ENCODE measurements at places on chromosomes 12 and 14. TPM values are rescaled to one million over a fixed set of nuclear protein-coding genes. Genes with fewer than 3 reads are reported as not detected.

The CDH24 gene
- 0.69 TPM for total RNA-seq

GRCh38 chr12:92301356-92301755 lies 155.7 kb upstream of the BTG1 start:
- H3K4me3 ChIP-seq = no peak overlapping the region
- DNase-seq = no peak
- peaks cover 3% of the 10 kb centered on the region for H3K36me3 ChIP-seq
- H3K4me1 ChIP-seq = peaks cover 24% of the 10 kb centered on the region
- H3K27me3 ChIP-seq = no peaks in the 10 kb centered on the region
- no peak overlapping the region for H3K27ac ChIP-seq

DNA sequence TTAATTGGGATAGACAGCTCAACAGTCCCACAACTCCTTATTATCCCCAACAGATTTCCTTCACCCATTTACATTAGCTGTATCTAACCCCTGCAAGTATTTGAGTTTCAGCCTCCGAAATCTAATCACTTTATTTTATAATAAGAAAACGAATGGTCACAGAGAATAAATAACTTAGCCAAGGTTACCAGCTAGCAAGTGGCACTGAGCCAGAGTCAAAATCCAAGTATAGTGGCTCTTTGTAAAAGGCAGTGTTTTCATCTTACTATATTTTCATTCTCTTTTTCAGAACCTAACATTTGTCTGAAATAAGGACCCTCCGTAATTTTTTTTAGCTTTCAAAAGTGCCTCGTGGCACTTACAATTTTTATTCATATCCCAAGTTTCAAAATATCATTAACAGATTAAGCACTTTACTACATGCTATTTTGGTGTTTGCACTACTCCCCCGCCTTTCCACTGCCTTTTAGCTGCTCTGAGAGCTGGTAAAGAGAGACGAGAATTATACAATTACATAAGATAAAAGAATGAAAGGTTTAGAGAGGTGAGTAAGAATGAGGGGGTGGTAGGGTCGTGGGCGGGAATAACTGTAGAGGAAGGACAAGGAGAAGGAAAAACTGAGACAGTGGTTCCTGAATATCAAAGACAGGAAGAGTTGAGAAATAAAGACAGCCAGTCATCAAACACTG lies 3.7 kb upstream of the USP15 start:
- peak; percentile 82 for DNase-seq
- peak overlapping the region; percentile 50 for H3K4me3 ChIP-seq
- peaks cover 11% of the 10 kb centered on the region for H3K36me3 ChIP-seq
- peaks cover 37% of the 10 kb centered on the region for H3K4me1 ChIP-seq
- H3K27me3 ChIP-seq = no peaks in the 10 kb centered on the region
- H3K27ac ChIP-seq = peak overlapping the region; percentile 88

The COL2A1 gene
- total RNA-seq = 0.34 TPM

The DHH gene
- total RNA-seq = 0.14 TPM

GRCh38 chr14:30179381-30180130 lies 251.9 kb upstream of the PRKD1 start:
- H3K27me3 ChIP-seq = no peaks in the 10 kb centered on the region
- no peak for DNase-seq
- no peaks in the 10 kb centered on the region for H3K4me1 ChIP-seq
- no peak overlapping the region for H3K27ac ChIP-seq
- no peaks in the 10 kb centered on the region for H3K36me3 ChIP-seq
- H3K4me3 ChIP-seq = no peak overlapping the region

DNA sequence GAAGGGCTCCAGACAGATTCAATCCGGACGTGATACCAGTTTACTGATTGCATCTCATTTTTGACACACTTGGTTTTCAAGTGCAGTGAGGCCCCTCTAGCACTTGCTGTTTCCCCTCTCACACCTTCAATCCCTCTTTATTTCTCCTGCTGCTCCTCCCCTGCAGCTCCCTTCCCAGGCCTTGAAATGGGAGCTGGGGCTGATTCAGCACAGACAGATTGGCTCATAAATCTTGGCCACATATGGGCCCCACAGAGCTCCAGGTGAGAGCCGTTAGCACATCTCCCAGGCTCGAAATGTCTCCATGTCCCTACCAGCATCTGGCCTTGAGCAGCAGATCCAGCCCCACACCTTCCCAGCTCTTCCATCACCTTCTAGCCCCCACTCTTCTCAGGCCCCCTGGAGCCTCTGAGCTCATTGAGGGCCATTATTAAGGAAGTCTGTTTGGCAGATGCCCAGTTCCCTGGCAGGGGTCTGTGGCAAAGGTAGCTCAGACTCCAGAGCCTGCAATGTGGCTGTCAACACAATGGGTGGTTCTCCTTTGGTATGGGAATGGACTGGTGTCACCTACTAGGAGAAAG lies 220.3 kb upstream of the FKBP4 start:
- no peaks in the 10 kb centered on the region for H3K4me1 ChIP-seq
- peaks cover 8% of the 10 kb centered on the region for H3K27me3 ChIP-seq
- no peaks in the 10 kb centered on the region for H3K36me3 ChIP-seq
- H3K27ac ChIP-seq = no peak overlapping the region

The FOXG1 gene
- not detected for total RNA-seq

The SRRM4 gene
- total RNA-seq = not detected

The ARHGAP9 gene
- total RNA-seq = 128 TPM

DNA sequence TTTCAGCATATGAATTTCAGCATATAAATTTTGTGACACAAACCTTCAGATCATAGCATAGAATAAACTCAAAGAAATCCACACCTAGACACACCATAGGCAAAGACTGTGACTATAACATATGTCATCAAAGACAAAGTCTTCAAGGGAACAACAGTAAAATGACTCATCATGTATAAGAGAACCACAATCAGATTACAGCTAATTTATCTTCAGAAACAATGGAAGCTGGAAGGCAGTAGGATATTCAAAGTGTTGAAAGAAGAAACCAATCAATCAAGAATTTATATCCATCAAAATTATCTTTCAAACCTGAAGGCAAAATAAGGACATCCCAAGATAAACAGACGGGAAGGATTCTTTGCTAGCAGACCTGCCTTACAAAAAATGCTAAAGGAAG lies 29.0 kb downstream of the DLK1 start:
- no peak overlapping the region for H3K27ac ChIP-seq
- no peaks in the 10 kb centered on the region for H3K4me1 ChIP-seq
- H3K4me3 ChIP-seq = no peak overlapping the region
- H3K36me3 ChIP-seq = no peaks in the 10 kb centered on the region

The GABARAPL1 gene
- total RNA-seq = 7.5 TPM

DNA sequence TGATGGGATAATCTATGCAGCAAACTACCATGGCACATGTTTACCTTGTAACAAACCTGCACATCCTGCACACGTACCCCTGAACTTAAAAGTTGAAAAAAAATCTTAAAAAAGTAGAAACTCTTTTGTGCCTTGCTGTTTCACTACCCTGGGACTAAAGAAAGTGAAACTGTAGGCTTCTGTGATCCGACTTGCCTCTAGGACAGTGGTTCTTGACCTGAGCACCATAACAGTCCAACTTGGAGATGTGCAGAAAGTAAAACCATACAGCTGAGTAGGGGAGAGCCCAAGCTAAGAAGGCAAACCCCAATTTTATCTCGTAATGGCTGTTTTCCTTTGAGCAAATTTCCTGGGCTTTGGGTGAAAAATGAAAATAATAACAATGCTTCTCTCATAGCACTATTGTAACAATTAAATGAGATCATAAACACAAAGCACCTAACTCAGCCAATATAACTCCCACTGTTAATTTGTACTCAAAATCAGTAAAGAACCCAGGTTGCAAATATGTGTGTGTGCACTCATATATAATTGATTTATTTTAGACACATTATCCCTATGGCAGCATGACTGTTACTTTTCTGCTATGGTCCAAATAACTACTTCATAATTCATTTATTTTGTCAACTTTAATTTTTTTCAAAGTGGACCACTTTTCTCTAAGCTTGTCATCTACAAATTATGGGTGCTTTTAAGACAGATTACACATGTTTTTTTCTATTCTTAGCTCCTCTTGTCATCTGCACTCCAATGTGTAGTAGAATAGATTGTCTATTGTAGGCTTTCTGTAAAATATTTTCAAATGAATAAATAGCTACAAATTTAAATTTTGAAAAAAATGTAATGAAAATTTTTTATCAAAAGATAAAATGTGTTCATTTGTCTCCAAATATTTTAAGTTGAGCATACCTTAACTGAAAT lies 334.9 kb downstream of the BTG1 start:
- H3K4me1 ChIP-seq = peaks cover 26% of the 10 kb centered on the region
- peaks cover 17% of the 10 kb centered on the region for H3K36me3 ChIP-seq
- no peaks in the 10 kb centered on the region for H3K27me3 ChIP-seq
- no peak overlapping the region for H3K4me3 ChIP-seq

DNA sequence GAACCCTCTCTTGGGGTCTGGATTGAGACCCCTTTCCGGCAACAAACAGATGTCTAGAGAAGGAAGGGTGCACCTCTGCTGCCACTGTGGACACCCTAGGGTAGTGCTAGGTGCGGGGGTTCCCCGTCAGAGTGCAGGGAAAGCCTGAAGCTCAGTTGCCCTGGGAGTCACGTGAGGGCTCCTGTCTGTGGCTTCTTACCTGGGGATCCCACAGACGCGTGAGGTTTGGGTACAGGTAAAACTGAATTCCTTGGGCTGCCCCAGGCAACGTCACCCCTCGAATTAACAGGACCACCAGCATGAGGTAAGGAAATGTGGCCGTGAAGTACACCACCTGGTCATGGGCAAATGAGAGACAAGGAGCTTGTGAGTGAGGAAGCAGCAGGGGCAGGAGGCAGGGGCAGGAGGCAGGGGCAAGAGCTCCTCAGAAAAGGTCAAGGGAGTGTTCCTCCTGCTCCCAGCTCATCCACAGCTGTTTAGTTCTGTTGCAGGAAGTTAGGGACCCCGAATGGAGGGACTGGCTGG lies 21.0 kb upstream of the SLC6A12 start:
- no peak overlapping the region for H3K4me3 ChIP-seq
- DNase-seq = no peak
- no peak overlapping the region for H3K27ac ChIP-seq
- H3K27me3 ChIP-seq = peaks cover 2% of the 10 kb centered on the region

GRCh38 chr12:40156021-40156764 lies 50.3 kb upstream of the SLC2A13 start:
- H3K4me3 ChIP-seq = no peak overlapping the region
- no peak for DNase-seq
- no peak overlapping the region for H3K27ac ChIP-seq
- no peaks in the 10 kb centered on the region for H3K36me3 ChIP-seq
- peaks cover 5% of the 10 kb centered on the region for H3K4me1 ChIP-seq

GRCh38 chr14:93903342-93904184 lies 23.6 kb upstream of the FAM181A start:
- peak; percentile 7 for DNase-seq
- H3K36me3 ChIP-seq = no peaks in the 10 kb centered on the region
- no peak overlapping the region for H3K4me3 ChIP-seq
- H3K4me1 ChIP-seq = no peaks in the 10 kb centered on the region
- H3K27me3 ChIP-seq = no peaks in the 10 kb centered on the region

DNA sequence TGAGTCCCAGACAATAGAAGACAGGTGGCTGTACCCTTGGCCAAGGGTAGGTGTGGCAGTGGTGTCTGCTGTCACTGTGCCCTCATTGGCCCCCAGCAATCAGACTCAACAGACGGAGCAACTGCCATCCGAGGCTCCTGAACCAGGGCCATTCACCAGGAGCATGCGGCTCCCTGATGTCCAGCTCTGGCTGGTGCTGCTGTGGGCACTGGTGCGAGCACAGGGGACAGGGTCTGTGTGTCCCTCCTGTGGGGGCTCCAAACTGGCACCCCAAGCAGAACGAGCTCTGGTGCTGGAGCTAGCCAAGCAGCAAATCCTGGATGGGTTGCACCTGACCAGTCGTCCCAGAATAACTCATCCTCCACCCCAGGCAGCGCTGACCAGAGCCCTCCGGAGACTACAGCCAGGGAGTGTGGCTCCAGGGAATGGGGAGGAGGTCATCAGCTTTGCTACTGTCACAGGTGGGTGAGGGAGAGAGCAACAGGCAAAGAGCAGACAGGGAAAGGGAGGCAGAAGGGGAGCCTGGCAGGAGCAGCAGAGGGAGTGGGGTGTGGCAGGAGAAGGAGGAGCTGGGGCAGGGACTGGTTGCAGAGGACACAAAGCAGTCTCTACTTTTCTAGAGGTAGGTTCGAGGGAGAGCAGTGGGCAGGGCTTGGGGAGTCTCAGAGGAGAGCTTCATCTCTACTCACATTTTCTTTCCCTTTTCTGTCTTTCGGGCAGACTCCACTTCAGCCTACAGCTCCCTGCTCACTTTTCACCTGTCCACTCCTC lies 452 bp downstream of the INHBE start:
- peak overlapping the region; percentile 84 for H3K27ac ChIP-seq
- peak overlapping the region; percentile 81 for H3K4me3 ChIP-seq
- DNase-seq = no peak
- H3K36me3 ChIP-seq = no peaks in the 10 kb centered on the region
- peaks cover 4% of the 10 kb centered on the region for H3K27me3 ChIP-seq
- H3K4me1 ChIP-seq = peaks cover 45% of the 10 kb centered on the region

- H3K4me3 ChIP-seq = no peak overlapping the region
- no peaks in the 10 kb centered on the region for H3K27me3 ChIP-seq
- H3K4me1 ChIP-seq = peaks cover 81% of the 10 kb centered on the region
- peaks cover 7% of the 10 kb centered on the region for H3K36me3 ChIP-seq
- DNase-seq = no peak
- no peak overlapping the region for H3K27ac ChIP-seq
These were observed 11.2 kb downstream of the OSBPL8 start for GRCh38 chr12:76548222-76548837.

The TBC1D30 gene
- 0.72 TPM for total RNA-seq

The SLC38A4 gene
- total RNA-seq = not detected

The CDK17 gene
- total RNA-seq = 28.4 TPM

GRCh38 chr14:24913021-24913420 lies 136.9 kb downstream of the STXBP6 start:
- H3K27me3 ChIP-seq = peaks cover 23% of the 10 kb centered on the region
- H3K27ac ChIP-seq = no peak overlapping the region
- no peak overlapping the region for H3K4me3 ChIP-seq
- H3K36me3 ChIP-seq = no peaks in the 10 kb centered on the region

The BDKRB2 gene
- total RNA-seq = not detected

Data from activated CD8-positive, alpha-beta T cell treated with anti-CD3 and anti-CD28 coated beads for 36 hours (primary cell).